ENCODE measurements at places on chromosomes 3 and 15. TPM values are rescaled to one million over a fixed set of nuclear protein-coding genes. Genes with fewer than 3 reads are reported as not detected.

Gene C3orf22
- total RNA-seq = not detected

Gene PAQR5
- total RNA-seq = 16.0 TPM

Gene IL17RE
- 11.7 TPM for total RNA-seq

Gene PLA1A
- not detected for total RNA-seq

Gene GPR87
- 37.8 TPM for total RNA-seq

Gene IQCF5
- not detected for total RNA-seq

Gene GOLGA8G
- not detected for total RNA-seq

Gene CNTN6
- not detected for total RNA-seq

Gene LYSMD2
- 11.0 TPM for total RNA-seq

Gene PAK6
- total RNA-seq = 31.5 TPM

Gene SST
- total RNA-seq = not detected

Gene BFSP2
- not detected for total RNA-seq

Gene TMCC1
- 18.6 TPM for total RNA-seq

Gene DTWD1
- 12.4 TPM for total RNA-seq

Gene APOD
- total RNA-seq = 13.6 TPM

Gene STRIT1
- total RNA-seq = not detected

Gene RTP3
- not detected for total RNA-seq

Gene SNX22
- not detected for total RNA-seq

Gene GOLGA6L7
- total RNA-seq = not detected

Gene RPL14
- 333 TPM for total RNA-seq

Gene DAG1
- 36.2 TPM for total RNA-seq

Gene EAF2
- total RNA-seq = 2.0 TPM

Gene KBTBD13
- not detected for total RNA-seq

Data from esophagus squamous epithelium (tissue), 5 donors.